ENCODE measurements at places on chromosomes 3 and 15. TPM values are rescaled to one million over a fixed set of nuclear protein-coding genes. Genes with fewer than 3 reads are reported as not detected.

Gene MRPS11
- 92.9 TPM for total RNA-seq

Gene CTXN2
- not detected for total RNA-seq

Gene C3orf22
- total RNA-seq, result not detected

Gene SHF
- 3.4 TPM for total RNA-seq

Gene TARS3
- total RNA-seq, result 10.8 TPM

Gene WNT7A
- total RNA-seq, result not detected

Gene CCDC80
- 1.1 TPM for total RNA-seq

Gene DNAH12
- not detected for total RNA-seq

Gene SAMD7
- total RNA-seq, result not detected

Gene GABRR3
- not detected for total RNA-seq

Gene OXTR
- total RNA-seq, result 0.61 TPM

Gene DPPA2
- not detected for total RNA-seq

Gene CAMK2N2
- 0.77 TPM for total RNA-seq

Gene TLR9
- total RNA-seq, result not detected

Gene CGNL1
- 0.24 TPM for total RNA-seq

Gene MYZAP
- total RNA-seq, result not detected

Gene CFAP100
- total RNA-seq, result not detected

Gene STRIT1
- not detected for total RNA-seq

Gene TERC
- total RNA-seq, result 10.4 TPM

Gene POPDC2
- total RNA-seq, result 0.08 TPM

Gene SLC12A1
- 0.16 TPM for total RNA-seq

Gene DMXL2
- 42.2 TPM for total RNA-seq

Gene BFSP2
- total RNA-seq, result 0.40 TPM

Gene SGO1
- 13.6 TPM for total RNA-seq

Gene CLDN16
- total RNA-seq, result not detected

All from SK-MEL-5 (cell line).